ENCODE measurements at places on chromosomes 16 and 17.

DNA sequence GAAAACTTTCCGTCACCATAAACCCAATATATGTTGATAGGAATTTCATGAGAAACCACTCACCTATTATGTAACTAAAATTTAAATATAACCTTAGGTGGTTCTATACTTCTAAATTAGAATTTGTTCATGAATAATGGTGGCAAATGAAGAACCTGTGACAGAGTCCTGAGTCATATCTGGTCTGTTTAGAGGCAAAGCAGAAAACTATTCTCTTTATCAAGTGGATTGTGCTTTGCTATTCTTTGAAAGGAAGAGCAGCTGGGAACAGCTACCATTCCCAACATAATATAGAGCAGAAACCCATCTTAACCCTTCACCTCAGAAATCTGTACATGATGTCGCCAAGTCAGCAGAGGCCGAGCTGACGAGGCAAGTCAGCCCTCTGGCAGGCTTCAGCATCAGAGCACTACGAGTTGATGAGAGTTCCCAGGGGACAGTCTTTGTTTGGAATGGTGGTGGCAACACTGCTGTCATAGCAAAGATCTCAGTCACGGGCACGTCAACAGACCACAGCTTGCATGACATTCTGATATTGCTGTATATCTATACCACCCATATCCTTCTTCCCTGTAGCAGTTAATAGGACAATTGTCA is 631.9 kb upstream of the CA10 start:
- DNase-seq, result no peak

DNA sequence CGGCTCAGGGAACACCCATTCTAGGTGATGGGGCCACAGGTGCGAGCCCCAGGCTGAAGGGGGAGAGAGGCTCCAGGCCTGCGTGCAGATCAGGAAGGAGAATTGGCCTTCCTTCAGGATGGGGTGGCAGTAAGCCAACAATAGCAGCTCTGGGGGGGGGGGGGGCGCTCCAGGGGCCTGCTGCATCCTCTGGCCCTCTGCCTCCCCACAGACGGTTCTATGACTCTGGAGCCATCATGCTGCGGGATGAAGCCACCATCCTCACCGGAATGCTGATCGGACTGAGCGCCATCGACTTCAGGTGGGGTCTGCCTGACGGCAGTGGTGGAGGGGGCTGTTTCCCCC is 6.1 kb downstream of the RUNDC3A start:
- no peak for DNase-seq

GRCh38 chr16:77816293-77816692 is 27.9 kb downstream of the VAT1L start:
- no peak for DNase-seq

DNA sequence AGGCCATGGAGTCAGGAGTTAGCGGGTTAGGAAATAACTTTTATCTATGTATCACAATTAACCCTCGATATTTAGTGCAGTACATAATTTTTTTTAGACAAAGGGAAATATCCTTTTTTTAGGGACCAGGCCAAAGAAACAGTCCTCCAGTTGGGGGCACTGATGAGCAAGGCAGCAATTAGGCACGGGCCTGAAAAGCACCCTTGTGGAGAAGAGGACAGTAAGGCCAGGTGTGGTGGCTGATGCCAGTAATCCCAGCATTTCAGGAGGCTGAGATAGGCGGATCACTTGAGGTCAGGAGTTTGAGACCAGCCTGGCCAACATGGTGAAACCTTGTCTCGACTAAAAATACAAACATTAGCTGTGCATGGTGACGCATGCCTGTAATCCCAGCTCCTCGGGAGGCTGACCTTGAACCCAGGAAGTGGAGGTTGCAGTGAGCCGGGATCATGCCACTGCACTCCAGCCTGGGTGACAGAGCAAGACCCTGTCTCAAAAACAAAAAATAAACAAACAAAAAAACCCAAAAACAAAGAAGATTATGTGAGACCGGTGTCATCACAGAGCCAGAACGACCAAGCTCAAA is 158.3 kb upstream of the NOL11 start:
- no peak for DNase-seq

DNA sequence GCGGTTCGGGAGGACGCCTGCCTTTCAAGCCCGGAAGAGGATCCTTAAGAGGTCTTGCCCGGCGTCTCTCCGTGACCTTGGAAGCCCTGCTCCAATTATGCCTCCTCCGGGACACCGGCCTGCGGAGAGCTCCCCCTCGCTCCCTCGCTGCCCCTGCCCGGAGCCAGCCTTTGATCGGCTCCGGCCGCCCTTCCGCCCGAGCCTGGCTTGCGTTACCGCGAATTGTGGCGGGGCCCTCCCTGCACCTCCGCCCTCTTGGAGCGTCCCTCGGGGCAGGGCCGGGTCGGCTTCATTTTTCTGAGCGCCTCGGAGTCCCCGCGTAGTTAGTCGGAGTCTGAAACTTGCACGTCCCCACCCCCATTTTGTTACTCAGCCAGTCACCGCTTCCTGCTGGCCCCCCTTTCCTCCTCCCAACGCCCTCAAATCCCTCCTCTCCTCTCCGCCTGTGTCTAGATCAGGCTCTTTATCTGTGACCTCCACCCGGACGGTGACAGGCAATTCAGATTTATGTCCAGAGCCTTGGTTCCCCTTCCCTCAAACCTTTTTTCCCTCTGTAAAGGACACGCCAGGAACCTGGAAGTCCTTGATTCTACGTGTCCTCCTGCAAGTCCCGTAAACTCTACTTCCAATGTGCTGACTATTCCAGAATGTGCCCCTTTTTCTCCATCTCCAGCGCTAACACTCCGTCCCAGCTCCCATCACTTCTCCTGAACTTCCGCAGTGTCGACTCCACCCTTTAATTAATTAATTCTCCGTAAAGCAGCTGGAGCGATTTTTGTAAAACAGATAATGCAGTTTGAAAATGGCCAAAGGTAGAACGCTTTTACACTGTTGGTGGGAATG is 569 bp upstream of the RABEP2 start:
- DNase-seq, result peak; percentile 83

All from CD4-positive, alpha-beta T cell treated with Interferon gamma for 1 hour (primary cell).